SK-N-MC (cell line): ENCODE measurements at places on chromosomes 2 and 18.

DNA sequence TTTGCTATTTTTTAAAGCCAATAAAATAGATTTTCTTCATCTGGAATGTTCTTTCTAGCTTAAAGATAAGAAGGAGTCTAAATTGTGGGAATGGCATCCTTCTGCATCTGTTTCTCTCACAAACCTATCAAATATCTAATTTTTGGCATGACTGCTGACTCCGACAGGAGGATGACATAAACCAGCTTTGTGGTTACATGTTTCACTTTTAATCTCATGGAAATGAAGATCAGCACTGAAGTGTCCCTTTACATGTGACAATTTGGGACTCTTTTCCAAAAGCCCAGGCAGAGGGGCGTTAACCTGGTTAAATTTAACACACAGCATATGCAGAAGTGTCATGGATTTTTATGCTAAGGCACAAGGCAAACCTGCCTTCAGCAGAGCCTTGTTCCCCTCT is 694.7 kb downstream of the ARHGAP15 start:
- no peak for DNase-seq

- no peak for DNase-seq
Observed at GRCh38 chr18:47209171-47209570, 33.0 kb upstream of the IER3IP1 start.

DNA sequence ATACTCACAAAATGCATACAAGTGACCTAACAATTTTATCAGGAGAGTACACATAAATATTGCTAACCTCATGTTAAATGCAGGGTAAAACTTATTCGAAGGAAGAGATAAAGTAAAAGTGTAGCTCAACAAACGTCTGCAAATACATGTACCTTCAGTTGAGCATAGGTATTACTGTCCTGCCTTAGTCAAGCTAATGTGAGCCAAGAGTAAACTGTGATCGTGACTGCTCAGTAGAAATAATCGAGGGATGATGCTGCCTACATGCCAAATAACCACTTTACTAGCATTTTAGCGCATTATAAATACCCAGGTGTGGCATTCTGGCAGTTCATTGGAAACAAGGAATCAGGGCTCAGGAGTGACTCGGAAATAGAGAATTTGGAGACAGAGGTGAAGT is 779.5 kb downstream of the SOCS6 start:
- no peak for DNase-seq

DNA sequence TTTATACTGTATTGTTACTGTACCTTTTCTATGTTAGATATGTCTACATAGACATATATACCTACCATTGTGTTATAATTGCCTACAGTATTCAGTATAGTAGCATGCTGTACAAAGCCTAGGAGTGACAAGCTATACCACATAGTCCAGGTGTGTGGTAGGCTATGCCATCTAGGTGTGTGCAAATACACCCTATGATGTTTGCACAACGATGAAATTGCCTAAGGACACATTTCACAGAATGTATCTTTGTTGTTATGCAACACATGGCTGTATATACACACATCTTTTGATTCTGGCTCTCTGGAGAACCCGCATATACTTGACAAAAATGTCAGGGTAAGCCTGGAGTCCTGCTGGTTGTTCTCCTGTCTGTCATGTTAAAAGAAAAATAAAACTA is 85.1 kb downstream of the BCL2L11 start:
- no peak for DNase-seq

- peak; percentile 70 for DNase-seq
Observed at GRCh38 chr2:158539176-158540005, 82.6 kb downstream of the PKP4 start.

GRCh38 chr2:122307763-122308162 is 552.3 kb downstream of the TSN start:
- no peak for DNase-seq

GRCh38 chr2:37500031-37500430 is 155.6 kb downstream of the QPCT start:
- no peak for DNase-seq

DNA sequence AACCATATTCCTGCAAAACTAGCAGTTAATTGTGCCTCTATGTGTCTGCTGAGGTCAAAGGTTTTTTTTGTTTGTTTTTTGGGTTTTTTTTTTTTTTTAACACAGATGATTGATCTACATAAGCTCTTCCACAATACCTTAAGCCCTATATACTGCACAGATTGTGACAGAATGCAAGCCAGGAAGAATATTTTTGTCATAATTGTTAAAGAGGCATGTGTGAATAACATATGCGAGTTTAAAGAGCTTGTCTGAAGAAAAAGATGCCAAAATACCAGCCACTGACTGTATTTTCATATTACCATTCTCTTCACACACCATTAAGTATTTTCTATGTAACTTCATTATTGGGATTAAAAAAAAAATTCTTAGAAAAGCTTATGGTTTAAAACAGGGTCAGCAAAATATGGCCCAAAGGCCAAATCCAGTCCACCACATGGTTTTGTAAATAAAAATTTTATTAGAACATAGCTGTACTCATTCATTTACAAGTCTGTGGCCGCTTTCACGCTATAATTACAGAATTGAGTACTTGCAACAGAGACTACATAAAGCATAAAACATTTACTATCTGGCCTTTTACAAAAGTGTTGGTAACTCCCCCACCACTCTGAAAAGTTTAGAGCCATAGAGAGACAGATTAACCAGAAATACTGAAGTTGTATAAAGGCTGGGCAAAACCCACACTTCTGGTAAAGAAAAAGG is 89.9 kb downstream of the TRIP12 start:
- no peak for DNase-seq

GRCh38 chr18:9240270-9240669 is 94.3 kb upstream of the TWSG1 start:
- DNase-seq, result no peak

GRCh38 chr18:22391407-22392345 is 26.0 kb downstream of the CTAGE1 start:
- DNase-seq, result no peak

GRCh38 chr2:120176526-120176925 is 46.7 kb downstream of the TMEM185B start:
- no peak for DNase-seq

DNA sequence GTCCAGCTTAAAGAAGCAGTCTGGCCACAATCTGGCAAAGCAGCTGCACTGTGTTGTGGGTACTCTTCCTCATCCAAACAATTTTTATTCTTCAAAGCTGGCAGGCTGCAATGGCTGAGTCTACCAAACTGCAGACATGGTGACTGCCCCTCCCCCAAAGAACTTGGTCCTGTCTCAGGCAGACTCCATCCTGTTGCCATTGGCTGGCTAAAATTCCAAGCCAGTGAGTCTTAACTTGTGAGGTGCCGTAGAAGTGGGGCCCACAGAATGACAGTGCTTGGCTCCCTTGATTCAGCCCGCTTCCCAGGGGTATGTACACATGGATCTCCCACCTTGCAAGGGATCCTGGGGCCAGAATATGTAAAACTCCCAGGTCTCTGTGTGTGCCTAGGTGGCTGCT is 14.5 kb upstream of the NXPH2 start:
- no peak for DNase-seq

DNA sequence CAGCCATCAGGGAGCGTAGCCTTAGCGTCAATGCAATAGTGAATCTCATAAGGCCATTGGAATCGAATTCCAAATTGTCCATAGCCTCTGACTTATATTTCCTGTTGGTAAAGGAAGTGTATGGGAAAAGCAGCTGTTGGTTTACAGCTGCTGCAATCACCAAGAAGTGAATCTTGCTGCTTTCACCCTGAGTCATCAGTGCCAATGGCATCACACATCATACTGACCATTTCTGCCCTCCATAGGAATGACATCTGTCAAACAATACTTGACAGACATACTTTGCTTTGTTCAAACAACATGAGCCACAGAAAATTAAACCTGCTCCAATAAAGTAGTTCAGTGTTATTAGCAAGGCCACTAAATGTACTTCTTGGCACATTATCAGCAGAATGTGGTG is 111.2 kb upstream of the KLHL29 start:
- DNase-seq, result no peak

DNA sequence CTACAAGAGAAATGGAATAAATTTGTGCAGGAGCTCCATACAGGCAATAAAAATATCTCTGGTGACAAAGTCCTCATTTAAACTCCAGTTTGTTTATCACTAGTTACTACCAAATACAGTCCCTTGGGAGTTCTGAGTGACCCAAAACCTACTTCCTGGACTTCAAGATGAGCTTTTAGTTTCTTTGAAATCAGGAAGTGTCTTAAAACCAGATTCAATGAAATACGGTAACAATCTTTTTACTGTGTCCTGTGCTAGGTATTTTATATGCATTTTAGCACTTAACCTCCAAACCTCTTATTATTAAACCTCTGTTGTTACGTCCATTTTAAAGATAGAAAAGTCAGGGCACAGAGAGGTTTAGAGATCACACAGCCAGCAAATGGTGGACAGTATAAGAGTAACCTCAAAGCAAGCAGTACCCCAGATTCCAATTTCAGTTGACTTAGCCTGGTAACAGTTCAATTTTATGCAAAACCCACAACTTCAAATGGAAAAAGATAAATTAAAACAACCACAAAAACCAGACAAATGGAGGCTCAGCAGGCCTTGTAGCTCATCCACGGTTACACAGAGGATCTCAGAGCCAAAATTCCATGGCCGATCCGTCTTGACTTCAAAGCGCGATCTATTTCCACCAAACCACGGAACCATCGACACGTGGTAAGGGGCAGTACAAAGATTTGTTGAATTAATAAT is 1.3 kb upstream of the KCMF1 start:
- no peak for DNase-seq

- no peak for DNase-seq
Observed at GRCh38 chr2:151525821-151526373, 116.2 kb downstream of the RIF1 start.

DNA sequence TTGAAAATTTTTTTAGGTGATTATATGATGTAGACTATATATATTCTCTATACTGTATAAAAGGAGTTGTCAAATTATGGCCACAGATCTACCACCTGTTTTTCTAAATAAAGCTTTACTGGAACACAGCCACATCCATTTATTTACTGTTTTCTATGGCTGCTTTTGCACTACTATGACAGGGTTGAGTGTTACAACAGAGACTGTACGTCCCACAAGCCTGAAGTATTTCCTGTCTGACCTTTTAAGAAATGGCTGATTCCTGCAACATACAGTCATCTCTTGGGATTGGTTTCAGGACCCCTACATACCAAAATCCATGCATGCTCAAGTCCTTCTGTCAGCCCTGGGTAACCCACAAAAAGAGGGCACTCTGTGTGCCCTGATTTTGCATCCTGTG is 508.3 kb downstream of the TSN start:
- no peak for DNase-seq

GRCh38 chr2:234488913-234489451 is 7.9 kb downstream of the ARL4C start:
- no peak for DNase-seq

- no peak for DNase-seq
Observed at GRCh38 chr2:9993488-9994165, 42.1 kb downstream of the GRHL1 start.

DNA sequence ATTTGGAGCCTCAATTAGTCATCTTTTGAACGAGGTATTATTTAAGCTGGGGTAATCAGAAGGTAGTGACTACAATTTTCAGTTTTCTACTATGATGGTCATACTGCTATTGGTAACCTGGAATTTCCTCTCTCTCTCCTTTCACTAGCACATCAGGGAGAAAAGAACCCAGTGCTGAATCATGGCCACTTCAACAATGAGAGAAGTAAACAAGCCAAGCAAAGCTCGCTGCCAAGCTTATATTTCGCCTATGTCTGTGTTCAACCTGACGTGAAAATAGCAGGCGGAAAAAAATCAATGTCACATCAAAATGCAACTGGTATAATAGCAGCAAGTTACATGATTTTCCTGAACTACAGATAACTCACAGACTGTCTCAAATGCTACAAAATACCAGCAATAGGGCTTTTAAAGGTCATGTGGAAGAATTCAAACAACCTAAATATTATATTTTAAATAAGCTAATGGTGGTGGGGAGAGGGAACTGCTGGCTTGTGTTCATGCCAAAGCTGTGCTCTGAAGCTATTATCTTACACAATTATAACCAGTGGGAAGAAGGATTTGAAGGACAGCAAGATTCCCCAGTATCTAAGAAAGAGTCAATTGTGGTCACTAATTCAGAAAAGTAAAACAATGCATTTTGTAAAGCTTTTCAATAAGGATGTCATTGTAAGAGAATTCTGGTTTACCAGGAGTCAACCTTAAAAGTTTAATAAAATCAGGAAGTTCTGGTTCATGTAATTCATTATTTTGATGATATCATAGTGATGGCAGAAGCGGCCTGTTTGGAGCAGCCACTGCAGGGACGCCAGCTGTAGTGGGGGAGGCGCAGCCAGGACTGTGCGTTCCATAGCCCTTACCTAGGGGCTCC is 38.0 kb downstream of the RNF152 start:
- no peak for DNase-seq

DNA sequence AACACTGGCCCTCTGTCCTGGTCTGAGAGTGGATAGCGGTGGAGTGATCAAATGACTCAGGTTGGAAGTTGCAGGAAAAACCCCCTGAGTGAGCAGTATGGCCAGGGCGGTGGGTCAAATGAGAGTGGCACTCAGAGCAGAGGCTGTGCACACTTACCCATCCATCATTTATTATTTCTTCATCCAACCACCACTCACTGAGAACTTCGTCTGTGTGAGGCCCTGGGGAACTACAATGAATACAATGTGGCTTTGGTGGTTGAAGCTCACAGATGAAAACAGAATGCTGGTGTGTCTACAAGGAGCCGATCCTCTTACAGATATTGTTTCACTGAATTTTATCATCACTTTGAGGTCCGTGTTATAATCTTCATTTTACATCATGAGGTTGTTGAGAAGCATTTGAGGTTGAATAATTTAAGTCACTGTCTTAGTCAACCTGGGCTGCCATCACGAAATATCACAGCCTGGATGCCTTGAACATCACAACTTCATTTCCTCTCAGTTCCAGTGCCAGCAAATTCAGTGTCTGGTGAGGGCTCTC is 73.4 kb upstream of the ID2 start:
- no peak for DNase-seq

DNA sequence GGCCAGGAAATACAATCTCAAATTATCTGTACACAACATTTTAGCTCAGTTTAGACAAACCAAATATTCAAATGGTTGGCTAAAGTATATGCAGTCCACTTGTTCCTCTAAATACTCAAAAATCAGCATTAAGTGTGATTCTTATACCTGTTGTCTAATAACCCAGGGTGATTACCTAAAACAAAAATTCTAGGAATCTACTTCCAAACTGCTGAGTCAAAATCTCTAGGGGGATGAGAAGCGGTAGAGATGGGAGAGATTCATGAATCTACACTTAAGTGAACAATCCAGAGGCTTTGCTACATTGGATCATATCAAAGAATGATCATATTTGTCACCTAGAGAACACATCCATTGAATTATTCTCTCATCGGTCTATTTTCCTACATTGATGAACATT is 420.9 kb upstream of the PKDCC start:
- no peak for DNase-seq

- DNase-seq, result no peak
Observed at GRCh38 chr2:242075696-242076095, 206.2 kb downstream of the RTP5 start.
